ENCODE measurements at places on chromosomes 4 and X.

DNA sequence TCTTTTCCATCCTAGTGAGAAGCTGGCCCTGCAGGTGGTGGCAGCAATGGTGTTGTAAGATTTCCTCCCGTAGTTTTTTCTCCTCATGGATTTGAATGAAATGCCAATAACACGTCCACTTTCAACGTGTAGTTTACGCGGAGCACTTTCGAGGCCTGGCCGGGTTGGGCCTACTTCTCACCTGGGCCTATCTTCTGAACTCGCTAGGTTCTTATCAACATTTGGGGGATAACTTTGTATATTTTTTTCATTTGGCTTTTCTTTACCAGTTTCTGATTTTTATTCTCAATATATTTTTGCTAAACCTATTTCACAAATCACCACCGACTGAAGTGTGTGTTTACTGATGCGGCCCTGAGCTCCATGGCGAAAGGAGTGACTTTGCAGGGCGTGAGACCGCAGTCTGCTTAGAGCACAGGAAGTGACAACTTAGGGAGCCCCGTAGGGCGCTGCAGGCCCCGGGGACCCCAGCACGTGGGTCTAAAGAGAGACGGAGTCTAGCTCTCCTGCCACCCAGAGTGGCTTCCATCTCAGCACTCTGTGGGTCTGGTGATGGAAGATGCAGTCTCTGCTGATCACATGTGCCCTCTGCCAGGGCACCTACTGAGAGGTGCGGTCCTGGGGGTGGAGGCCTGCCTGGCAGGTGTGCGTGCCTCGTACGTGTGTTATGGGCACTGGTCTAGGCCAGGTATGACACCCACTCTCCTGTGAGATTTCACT lies 29.1 kb downstream of the NELFA start:
- no peak for DNase-seq

DNA sequence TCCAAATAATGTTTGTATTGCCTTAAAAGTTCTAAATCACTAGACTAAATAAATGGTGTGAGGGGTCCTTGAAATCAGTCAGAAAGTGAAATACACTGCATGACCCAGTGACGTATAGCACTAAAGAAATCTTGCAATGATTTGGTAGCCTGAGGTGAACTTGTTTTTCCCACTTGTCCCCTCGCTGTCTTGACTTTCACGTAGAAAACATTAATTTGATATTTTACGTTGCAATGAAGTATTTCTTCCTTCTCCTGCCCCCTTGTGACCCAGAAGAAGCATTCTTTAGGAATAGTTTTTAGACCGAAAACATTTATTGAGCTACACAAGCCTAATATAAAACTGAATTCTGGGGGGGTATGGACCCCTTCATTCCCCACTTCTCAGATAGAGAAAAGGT lies 3.7 kb downstream of the KLB start:
- DNase-seq, result no peak

DNA sequence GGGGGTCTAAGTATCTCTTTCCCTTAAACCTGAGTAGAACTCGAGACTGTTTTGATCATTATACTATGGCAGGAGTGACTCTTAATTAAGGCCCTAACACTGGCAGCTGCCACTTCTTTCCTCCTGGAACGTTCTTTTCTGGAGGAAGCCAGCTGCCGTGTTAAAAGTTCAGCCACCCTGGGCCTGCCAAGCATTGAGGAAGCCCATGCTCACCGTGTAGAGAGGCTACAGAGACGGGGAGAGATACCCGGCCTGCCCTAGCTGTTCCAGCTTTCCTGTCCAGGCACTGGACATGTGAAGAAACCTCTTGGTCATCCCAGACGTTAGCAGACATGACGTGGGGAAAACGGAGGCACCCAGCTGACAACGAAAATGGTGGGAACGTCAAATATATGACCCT lies 274.1 kb downstream of the ARHGAP10 start:
- DNase-seq, result no peak

DNA sequence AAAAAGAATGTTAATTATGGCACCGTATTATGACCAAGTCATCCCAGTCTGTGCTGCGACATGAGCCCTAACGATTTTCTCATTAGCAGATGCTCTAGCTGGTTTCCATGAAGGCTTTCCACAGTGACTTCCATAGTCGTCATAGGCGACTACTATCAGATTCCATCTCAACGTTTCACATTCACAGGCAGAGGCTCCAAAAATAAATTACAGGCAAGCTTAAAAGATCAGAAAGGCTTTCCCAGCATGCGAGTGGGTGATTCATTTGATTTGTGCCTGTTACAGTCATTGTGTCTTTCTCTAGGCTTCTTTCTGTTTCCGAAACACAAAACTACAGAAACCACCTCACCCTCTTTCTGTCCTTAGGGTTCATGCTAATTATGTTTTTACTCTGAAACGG lies 43.2 kb downstream of the PALLD start:
- DNase-seq, result peak; percentile 82

GRCh38 chr4:177444911-177445736 lies 2.9 kb upstream of the AGA start:
- no peak for DNase-seq

DNA sequence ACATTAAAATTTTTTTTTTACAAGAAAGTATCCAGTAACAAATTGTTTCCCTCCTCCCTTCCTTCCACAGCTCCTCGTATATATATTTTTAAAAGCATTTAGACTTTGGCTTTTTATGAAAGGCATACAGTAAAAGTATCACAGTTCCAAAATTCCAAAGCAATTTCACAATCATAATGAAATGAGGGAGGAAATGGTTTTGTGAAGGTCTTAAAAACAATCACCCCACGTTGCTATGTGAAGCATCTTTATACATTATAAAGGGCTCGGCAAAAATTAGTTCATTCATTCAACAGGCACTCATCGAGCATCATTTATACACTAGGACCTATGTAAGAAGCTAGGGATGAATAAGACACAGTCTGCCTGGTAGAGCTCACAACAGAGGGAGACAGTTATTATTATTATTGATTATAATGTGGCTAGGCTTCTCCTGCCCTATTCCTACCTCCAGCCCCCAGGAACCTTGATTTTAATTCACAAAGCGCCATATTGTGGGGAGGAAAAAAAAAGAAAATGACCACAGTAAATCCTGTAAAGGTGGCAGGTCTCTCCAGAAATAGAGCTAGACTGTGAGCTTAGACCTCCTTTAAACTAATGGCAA lies 239.9 kb downstream of the MAML3 start:
- peak; percentile 80 for DNase-seq

DNA sequence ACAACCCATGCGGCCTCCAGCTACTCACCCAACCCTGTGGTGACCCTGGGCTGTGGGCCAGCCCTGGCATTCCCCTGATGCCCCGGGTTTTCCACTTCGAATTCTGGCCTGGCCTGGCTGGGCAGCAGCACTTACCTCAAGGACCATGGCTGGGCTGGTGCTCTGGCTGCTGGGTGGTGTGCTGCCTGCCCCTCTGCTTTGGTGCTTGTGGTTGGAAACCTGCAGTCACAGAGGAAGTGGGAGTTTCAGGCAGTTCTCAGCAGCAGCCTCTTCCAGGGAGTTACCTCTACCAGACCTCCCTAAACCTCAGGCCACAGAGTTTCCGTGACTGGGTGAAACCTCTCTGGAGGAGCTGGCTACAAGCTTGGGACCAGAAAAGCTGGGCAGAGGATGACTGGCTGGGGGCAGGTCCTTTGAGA lies at the start of gene CXCR3:
Gene CXCR3 (minus strand): TSS at position 209 of the 419 bp plus-strand sequence. CDS start 62 bp downstream, at position 147.
- no peak for DNase-seq

DNA sequence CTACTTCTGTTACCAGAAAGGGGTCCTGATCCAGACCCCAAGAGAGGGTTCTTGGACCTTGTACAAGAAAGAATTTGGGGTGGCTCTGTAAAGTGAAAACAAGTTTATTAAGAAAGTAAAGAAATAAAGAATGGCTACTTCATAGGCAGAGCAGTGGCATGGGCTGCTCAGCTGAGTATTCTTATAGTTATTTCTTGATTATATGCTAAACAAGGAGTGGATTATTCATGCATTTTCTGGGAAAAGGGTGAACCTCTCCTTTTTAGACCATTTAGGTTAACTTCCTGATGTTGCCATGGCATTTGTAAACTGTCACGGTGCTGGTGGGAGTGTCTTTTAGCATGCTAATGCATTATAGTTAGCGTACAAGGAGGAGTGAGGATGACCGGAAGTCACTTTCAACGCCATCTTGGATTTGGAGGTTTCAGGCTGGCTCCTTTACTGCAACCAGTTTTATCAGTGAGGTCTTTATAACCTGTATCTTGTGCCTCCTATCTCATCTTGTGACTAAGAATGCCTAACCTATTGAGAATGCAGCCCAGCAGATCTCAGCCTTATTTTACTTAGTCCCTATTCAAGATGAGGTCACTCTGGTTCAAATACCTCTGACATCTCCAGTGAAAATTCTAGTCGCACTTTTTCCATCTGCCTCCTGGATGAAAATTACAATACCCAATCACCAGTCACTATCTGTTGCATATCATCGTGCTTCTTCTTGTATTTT lies 15.5 kb upstream of the TDO2 start:
- DNase-seq, result no peak

DNA sequence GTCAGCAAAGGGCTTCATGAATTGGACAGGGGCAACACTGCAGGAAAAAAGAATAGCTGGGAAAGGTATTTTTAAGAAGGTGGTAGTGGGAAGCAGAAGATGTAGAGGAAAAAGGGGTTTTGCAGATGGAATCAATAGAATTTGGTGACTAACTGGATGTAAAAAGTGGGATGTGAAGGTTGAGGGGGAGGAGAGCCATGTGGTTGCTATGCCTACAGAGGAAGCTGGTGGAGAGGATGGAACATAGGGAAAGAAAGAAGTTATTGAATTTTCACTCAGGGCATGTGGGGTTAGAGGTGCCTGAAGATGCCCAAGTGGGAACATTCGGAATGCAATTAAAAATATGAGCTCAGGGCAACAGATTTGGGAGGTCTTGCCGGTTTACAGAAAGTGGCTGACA lies 33.0 kb downstream of the REELD1 start:
- no peak for DNase-seq

- no peak for DNase-seq
Observed at GRCh38 chrX:132393992-132394391, 94.8 kb downstream of the MBNL3 start.

GRCh38 chr4:26864899-26865298 lies 4.3 kb downstream of the STIM2 start:
- DNase-seq, result no peak

DNA sequence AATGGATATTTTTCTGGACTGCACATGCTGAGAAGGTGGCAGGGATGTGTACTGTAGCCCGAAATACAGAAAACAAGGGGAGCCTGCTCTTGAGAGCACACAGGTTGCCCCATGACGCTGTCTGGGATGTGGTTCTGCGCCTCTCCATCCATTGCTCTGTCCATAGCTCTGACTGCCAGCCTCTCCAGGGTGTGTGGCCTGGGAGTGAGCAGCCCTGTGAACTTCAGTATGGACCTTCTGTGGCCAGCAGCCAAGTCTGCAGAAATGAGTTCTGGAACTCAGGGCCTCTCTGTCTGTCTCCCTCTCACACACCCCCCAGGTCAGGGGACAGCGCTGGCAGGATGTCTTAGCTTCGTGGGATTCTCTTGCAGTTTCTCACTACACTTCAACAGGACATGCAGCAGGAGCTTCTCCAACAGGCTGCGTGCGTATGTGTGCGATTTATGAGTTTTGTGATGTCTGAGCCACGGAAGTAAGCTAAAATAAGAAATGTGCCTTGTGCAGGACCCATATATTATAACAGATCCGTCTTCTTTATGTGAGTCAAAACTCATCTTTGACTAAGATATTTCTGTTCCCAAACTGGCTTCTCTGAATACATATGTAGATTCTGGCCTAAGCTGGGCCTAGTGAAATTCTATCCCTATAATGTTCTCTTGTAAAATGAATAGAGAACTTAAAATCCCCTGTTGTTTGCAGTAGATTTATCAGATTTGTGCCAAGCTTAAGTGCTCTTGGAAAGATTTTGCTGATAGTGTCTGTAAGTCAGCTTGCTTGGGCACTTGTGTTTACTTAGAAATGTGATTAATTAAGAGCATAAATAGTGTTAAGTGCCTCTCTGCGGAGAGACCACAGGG lies 40.0 kb downstream of the PROM1 start:
- DNase-seq, result no peak

- no peak for DNase-seq
Observed at GRCh38 chr4:155408796-155409195, 32.0 kb upstream of the MAP9 start.

- no peak for DNase-seq
Observed at GRCh38 chr4:5469861-5470260, 238.5 kb downstream of the EVC2 start.

GRCh38 chr4:15682242-15683142 lies 865 bp downstream of the FAM200B start:
- no peak for DNase-seq

DNA sequence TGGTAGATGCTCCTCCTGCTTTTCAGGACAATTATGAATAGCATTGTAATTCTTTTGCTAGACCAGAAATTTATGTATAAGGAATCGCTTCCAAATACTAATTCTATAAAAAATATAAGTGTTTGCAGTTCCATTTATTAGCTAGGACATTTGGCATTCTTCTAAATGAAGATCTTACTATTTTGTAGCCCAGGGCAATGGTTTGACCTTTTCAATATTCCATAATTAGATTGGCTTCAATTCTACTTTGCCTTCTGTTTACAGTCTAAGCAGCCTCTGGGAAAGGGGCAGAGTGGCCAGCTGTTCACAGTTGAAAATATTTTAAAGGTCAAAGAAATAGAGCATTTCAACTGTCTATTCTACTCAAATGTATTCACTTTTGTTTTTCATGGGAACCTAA lies 912.1 kb upstream of the GRIA3 start:
- DNase-seq, result no peak

DNA sequence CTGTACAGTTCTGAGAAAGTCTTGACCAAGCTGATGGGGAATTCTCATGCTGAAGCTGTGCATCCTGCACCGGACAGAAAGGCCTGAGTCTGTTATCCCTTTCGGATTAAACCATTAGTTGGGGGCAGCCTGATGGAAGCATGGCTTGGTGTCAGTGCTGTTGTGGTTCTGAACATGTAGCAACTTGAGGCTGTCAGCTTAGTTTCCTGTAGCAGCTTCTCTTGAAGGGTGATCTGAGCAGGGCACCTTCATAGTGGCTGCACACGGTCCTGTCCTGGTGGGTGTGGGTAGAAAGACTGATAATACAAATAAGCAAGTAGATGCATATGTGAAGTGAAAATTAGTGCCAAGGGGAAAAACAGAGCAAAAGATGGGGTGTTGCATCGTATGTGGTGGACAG lies 11.7 kb downstream of the KIAA0232 start:
- DNase-seq, result no peak

GRCh38 chr4:93870876-93871458 lies 42.4 kb downstream of the ATOH1 start:
- no peak for DNase-seq

DNA sequence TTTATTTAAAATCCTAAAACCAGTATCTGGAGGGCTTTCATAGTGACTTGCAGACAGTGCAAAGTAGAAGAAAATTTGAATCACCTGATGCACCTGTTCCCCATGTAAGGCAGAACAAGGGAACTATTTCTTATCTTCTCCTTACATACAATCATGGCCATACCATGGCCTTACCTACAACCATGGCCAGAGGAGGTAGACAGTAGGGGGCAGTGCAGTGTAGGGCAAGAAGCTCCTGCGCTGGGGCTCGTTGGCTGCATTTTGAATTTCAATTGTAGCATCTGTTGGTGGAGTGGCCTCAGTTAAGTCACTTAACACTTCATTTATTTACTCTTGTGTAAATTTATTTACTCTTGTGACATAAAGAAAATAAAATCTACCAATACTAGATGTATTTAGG lies 33.0 kb downstream of the GALNTL6 start:
- peak; percentile 17 for DNase-seq

Data from AG04449 (cell line).